Hepatocyte (in vitro differentiated cells): ENCODE measurements at places on chromosomes 1 and 21.

- no peak for DNase-seq
These were observed 282.4 kb downstream of the HLX start for GRCh38 chr1:221161571-221162041.

GRCh38 chr1:185477638-185478580 is 160.9 kb upstream of the IVNS1ABP start:
- no peak for DNase-seq

DNA sequence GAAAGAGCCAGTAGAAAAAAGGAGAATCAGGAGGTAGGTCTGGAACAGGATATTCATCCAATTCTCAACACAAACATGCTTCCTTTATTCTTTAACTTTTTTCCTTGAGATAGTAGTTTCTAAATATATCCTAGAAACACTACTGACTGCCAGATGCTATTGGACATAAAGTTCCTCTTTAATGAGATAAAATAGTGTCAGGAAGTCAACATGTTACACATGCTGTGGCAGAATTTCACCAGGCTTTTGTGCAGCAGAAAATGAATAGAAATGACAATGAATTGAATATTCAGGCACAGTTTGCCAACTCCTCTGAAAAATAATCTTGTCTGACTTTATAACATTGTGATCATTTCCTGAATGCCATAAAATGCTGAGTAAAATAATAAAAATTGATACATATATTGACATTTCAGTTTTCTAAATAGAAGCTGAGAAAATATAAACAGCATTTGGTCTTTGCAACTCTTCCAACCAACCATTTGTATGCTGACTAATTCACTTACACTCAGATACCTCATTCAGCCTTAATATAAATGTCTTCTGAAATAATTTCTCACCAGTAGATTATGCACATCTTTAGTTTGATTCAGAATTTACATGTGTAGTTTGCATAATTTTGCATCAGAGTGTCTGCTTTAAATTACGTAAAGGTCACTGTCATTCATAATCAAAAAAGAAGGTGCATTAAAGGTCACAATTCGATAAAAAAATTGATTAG is 486.1 kb upstream of the ADGRL2 start:
- no peak for DNase-seq

DNA sequence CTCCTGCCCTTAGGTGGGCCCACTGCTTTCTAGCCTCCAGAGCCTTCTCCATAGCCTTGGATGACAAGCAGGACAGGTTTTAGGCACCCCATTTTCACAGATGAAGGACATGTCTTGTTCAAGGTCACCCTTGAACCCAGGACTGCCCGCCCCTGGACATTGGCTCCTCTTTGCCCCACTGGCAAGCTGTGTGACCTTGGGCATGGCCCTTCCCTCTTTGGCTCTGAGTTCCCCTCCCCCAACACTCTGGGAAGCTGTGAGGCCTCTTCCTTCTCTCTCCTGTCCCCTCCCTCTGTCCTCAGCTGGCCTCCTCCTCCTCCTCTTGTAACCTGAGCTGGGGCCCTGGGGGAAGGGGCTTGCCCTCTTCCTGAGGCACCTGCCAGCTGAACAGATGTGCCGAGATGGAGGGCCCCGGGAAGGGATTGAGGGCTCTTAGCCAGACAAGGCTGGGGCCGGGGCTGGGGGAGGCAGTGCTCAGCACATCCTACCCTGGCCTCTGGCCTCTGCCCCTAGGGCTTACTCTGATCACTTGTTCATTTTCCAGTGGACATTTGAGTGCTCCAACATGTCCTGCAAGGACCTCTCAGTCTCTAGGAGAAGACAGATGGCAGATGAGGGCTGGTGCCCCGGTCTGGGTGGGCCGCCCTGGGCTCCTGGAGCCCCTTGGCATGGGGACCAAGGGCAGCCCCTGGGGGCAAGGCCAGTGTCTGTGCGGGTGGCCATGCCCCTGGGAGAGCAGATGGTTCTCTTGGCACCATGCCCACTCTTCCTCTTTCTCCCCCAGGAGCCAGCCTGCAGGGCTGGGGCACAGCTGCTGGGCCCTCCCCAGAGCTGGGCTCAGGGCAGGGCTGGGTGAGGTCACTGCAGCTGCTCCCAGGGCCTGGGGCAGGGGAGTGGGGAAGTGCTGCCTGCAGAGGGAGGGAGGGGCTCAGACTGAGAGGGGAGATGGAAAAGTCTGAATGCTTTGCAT is 10.7 kb downstream of the FOXO6 start:
- no peak for DNase-seq

DNA sequence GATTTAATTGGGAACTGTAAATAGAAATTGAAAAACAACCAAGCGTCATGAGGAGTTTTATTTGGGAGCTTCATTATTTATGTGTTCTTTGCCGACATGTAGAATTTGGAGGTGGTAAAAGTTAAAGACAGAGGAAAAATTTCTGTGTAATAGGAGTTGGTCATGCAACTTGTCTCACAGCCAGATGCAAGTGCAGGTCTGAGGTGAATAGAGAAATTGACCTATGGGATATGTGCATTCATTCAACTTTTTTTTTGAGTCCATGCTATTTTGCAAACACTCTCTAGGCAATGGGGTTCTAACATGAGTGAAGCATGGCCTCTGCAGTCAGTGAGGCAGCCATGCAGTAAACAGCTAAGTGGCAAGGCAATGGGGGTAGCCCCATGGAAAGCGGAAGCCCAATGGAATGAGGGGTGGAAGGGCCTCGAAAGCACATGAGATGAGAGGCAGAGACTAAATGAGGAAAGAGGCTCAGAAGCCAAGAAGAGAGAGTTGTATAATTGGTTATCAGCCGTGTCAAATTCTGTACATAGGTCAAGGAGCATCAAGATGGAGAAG is 56.4 kb upstream of the NRIP1 start:
- no peak for DNase-seq

DNA sequence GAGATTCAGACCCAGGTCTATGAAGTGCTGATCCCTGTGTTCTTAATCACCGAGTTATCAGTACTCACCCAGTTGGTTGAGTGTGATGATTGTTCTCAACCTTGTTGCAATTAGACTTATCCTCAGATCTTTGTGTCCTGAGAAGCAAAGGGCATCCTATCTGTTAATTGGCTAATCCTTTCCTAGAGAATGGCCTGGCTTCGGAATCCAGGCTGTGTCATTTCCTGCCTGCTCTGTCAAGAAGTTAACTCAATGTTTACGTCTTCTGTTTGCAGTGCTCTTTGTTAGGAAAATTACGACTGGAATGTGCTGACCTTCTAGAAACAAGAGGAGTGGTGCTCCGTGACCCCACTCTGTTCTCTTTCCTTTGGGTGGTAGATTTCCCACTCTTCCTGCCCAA is 14.7 kb downstream of the GAS5 start:
- peak; percentile 30 for DNase-seq

GRCh38 chr1:153945131-153945794 is 1.3 kb downstream of the DENND4B start:
- peak; percentile 39 for DNase-seq

DNA sequence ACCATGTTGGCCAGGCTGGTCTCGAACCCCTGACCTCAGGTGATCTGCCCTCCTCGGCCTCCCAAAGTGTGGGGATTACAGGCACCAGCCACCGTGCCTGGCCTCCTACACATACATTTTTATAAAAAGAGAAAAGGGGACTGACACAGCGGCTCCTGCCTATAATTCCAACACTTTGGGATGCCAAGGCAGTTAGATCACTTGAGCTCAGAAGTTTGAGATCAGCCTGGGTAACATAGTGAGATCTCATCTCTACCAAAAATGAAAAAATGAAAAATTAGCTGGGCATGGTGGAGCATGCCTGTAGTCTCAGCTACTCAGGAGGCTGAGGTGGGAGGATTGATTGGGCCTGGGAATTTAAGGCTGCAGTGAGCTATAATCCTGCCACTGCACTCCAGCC is 23.4 kb downstream of the ZNF281 start:
- no peak for DNase-seq

DNA sequence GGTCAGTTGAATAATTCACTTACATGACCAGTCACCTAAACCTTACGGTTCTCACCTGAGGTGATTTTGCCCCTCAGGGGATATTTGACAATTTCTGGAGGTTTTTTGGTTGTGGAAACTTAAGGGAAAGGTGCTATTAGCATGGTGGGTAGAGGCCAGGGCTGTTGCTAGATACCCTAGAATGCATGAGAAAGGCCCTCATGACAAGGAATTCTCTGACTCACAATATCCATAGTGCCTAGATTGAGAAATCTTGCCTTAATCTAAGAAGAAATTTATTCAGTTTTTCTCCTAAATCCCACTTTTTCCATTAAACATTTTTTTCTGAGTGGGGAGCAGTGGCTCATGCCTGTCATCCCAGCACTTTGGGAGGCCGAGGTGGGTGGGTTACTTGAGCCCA is 119.7 kb downstream of the TGFB2 start:
- no peak for DNase-seq

DNA sequence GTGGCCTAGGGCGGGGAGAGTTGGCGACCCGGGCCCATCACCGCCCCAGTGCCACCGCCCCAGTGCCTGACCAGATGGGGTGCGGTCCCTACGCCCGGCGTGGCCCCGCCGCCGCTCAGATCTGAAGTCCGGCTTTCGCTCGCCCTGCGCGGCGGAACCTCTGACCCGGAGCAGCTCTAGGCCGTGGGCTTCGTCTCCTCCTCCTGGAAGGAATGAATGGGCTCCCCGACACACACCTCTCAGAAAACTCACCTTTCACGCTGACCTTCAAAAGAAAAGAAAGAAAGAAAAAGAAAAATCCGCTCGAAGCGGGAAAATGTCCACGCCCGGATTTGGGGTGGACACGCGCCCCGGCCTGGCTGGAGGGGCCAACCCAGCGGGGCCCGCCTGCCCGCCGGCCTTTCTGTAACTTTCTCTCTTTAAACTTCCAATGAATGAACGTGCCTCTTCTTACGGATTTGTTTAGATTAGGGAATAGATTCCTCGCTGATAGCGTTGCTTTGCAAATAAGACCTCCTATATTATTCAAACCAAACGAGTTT is 5.4 kb upstream of the SIM2 start:
- no peak for DNase-seq

DNA sequence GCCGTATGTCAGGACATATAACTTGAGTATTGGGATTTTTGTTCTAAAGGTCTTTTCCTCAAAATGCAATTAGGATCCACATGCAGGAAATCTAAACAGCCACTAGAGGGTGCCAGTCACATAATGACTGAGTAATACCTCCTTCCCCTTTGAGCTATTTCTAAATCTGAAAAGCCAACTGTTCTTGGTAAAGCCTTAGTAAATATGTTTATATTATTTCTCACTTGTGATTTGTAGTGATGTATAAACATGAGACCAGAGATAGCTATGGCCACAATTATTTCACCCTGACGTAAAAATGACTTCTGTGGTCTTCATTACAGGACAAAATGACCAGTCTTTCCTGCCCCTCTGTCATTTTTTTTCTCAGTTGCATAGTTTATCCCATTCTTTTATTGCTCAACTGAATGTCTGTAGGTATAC is 41.0 kb upstream of the DR1 start:
- DNase-seq = peak; percentile 78

- DNase-seq = peak; percentile 58
These were observed 31.1 kb upstream of the MTF1 start for GRCh38 chr1:37890378-37891014.

DNA sequence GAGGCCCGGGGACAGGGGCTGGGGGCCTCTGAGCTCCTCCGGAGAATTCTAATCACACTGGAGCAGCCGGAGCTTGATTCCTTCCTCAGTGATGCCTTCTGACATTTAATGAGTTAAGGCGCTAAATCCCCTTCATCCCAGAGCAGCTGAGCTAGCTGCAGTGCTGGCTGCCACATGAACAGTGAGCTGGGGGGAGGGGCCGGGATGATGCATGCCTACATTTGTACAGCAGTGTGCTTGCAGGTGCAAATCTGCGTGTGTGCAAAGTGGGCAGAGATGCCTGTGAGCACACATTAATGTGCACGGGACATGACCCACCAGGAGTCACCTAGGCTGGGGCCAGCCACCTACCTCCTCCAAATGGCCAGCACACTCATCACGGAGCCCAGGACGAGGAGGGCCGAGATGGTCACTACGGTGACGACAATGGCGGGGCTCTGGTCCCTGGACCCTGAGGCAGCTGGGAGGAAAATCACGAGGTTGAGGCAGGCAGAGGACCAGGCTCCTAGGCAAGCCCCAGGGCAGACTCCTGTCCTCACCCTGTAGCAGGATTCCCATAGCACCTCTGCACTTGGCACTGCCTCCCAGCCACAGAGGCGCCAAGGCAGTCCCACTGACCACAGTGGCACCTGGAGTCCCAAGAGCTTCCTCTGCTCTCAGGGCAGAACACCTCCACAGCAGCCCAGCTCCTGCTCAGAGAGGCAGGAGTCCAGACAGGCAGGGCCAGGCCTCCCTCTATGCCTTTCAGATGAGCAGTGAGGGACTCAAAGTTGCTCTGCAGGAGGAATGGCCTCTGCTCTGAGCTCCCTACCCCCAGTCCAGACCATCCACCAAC is 34.7 kb downstream of the CDCA8 start:
- no peak for DNase-seq

GRCh38 chr1:147719029-147719698 is 41.2 kb downstream of the GJA5 start:
- DNase-seq = no peak

- DNase-seq = no peak
These were observed 37.2 kb upstream of the CITED4 start for GRCh38 chr1:40899230-40899870.

- DNase-seq = no peak
These were observed 52.0 kb upstream of the ADAR start for GRCh38 chr1:154659823-154660592.

DNA sequence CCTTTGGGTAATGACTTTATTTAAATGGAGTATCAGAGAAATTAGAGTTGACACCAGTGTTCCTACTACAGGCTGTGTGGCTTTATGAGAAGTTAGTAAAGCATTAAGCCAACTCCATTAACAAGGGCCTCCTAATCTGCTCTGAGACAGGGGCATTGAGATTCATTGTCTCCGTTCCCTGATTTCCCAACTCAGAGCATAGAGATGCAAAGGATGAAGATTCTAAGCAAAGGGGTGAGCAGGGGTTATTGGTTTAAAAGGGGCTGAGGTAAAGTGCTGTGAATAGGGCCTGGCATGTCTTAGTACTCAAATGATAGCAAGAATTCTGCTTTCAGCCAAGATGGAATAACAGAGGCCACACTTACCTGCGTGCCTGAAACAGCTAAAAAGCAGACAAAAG is 428.4 kb downstream of the PTPRU start:
- DNase-seq = no peak

GRCh38 chr1:170929412-170929834 is 5.9 kb upstream of the MROH9 start:
- DNase-seq = no peak

GRCh38 chr1:208024406-208024805 is 113.5 kb upstream of the CD34 start:
- no peak for DNase-seq

DNA sequence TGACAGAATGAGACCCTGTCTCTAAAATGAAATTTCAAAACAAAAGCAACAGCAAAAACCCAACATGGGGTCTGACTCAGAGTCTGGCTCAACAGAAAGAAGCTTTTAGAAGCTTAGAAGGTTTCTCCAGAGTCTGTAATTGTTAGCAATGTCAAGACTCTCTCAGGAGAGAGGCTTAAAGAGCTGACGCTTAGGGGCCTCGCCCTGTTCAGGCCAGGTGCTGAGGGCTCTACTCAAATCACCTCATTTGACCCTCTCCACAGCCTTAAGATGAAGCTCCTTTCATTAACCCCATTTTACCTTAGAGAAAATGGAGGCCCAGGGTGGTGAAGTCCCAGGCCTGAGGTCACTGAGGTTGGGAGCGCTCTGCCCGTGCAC is 5.3 kb upstream of the KIF17 start:
- no peak for DNase-seq
